Kidney tubule cell (primary cell): ENCODE measurements at places on chromosomes 1 and 21.
A peak's percentile ranks its signal among the peaks of the same experiment; 100 is the strongest.

DNA sequence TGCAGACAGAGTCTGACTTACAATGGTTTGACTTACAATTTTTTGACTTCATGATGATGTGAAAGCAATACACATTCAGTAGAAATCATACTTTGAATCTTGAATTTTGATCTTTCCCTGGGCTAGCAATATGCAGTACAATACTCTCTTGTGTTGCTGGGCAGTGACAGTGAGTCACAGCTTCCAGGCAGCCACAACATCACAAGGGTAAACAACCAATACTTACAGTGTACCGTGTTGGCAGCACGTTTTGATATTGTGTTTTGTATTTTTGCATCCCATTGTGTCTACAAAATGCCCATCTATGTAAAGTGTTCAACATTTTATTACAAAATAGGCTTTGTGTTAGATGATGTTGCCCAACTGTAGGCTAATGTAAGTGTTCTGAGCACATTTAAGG lies 150.9 kb downstream of the NTMT2 start:
- no peak for DNase-seq

GRCh38 chr1:23367451-23367790 lies 2.2 kb downstream of the ZNF436 start:
- no peak for DNase-seq

DNA sequence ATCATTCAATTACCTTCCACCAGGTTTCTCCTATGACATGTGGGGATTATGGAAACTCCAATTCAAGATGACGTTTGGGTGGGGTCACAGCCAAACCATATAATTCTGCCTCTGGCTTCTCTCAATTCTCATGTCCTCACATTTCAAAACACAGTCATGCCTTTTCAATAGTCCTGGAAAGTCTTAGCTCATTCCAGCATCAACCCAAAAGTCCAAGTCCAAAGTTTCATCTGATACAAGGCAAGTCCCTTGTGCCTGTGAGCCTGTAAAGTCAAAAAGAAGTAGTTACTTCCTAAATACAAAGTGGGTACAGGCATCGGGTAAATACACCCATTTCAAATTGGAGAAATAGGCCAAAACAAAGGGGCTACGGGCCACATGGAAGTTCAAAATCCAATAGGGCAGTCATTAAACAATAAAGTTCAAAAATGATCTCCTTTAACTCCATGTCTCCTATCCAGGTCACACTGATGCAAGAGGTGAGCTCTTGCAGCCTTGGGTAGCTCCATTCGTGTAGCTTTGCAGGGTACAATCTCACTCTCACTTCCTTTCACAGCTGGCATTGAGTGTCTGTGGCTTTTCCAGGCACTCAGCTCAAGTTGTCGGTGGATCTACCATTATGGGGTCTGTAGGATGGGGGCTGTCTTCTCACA lies 112.9 kb downstream of the FCRL5 start:
- no peak for DNase-seq

- DNase-seq, result no peak
Observed at GRCh38 chr1:82034812-82035211, 234.1 kb downstream of the ADGRL2 start.

GRCh38 chr1:117959364-117959763 lies 29.8 kb downstream of the WDR3 start:
- no peak for DNase-seq

GRCh38 chr1:29811727-29812407 lies 575.5 kb downstream of the PTPRU start:
- no peak for DNase-seq

- peak; percentile 13 for DNase-seq
Observed at GRCh38 chr1:62070384-62071011, 124.2 kb upstream of the L1TD1 start.

DNA sequence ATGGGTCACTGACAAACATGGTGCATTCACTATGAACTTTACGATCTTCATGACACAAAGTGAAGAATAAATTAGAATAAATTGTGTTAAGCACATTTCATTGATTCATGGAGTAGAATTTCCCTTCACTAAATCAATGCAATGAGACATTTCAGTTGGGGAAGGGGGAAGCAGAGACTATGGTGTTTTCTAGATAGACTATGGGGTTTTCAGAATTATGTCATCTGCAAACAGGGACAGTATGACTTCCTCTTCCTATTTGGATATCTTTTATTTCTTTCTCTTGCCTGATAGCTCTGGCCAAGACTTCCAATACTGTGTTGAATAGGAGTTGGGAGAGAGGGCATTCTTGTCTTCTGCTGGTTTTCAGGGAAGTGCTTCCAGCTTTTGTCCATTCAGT lies 80.0 kb upstream of the C1orf105 start:
- DNase-seq, result no peak

DNA sequence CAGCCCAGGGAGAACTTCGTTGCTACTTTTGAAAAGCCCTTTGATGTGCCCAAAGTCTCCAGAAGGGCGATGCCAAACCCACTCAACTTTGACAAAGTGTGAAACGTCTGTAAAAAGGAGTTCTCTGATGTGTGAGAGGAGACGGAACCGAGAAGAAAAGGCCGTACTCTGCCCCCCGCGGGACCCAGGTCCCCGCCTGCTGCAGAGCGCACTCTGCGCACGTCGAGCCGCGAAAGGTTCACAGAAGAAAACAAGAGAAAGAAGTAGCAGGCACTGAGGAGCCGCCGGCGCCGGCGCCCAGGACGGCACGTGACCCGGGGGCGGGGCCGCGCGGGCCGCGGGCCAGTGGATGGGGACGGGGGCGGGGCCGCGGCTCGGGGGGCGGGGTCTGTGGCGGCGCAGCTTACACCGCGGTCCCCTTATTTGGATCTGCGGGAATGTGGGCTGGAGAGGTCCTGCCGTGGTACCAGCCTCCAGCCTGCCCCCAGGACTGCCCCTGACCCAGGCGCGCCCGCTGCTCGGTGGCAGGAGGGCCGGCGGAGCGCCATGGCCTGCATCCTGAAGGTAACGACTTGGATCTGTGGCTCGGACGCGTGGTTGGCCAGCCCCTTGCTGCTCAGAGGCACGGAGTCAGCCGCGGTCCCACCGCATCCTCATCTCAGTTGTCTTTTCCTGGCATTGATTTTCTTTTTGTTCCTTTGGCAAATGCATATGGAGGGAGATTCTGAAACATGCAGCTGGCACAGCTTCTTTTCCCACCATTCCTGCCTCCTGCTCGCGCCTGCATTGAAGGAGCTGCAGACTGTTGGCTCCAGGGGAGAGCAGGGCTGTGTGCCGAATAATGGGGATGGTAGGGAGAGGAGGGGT lies at the start of gene ST6GALNAC3:
Gene ST6GALNAC3, plus strand, starts transcription at position 426 of the 867 bp plus-strand sequence.
- peak; percentile 70 for DNase-seq

DNA sequence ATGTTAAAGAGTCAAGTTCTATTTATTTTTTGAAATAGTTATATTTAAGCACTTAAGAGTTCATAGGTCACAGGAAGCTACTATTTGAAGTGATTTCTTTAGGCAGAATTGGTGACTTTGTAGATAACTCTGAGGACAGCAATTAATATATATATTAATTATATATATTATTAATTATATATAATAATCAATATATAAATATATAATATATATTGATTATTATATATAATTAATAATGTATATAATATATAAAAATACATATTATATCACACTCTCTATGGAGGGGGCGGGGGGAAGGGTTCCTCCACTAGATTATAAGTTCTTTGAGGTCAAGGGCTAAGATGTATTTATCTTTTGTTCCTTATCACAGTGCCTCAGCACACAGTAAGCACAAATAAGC lies 308.6 kb downstream of the KCTD3 start:
- no peak for DNase-seq
